Mesothelial cell of epicardium (in vitro differentiated cells): ENCODE measurements at places on chromosomes 13 and 19. TPM values are rescaled to one million over a fixed set of nuclear protein-coding genes. Genes with fewer than 3 reads are reported as not detected.
A peak's percentile ranks its signal among the peaks of the same experiment; 100 is the strongest.

DNA sequence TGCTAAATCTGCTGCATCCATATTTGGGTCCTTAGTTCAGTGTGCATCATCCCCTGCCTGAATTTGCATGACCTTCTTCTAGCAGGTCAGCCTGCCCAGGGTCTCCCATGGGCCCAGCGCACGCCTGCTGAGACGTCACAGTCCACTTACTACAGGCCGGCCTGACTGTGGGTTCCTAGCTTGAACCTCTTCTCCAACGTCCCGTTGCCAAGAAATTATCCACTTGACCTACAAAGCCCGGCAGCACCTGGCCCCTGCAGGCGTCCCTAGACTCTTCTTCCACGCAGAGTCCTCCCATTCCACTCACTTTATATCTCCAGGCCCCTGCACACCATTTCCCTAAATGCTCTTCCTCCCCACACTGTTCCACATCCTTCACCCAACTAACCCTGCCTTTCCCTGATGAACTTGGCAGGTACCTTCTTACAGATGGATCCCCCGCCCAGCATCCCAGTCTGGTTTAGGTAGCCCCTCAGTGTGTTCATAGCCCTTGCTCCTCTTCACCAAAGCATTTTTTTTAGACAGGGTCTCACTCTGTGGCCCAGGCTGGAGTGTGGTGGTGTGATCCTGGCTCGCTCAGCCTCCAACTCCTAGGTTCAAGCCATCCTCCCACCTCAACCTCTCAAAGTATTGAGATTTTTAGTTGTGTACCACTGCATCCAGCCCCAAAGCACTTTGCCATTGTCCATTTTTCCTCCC lies 155.0 kb upstream of the SOX1 start:
- no peak overlapping the region for H3K4me3 ChIP-seq
- DNase-seq, result peak; percentile 10
- H3K4me1 ChIP-seq, result peaks cover 6% of the 10 kb centered on the region
- H3K27me3 ChIP-seq, result peaks cover 45% of the 10 kb centered on the region
- H3K36me3 ChIP-seq, result no peaks in the 10 kb centered on the region
- no peak overlapping the region for H3K27ac ChIP-seq

DNA sequence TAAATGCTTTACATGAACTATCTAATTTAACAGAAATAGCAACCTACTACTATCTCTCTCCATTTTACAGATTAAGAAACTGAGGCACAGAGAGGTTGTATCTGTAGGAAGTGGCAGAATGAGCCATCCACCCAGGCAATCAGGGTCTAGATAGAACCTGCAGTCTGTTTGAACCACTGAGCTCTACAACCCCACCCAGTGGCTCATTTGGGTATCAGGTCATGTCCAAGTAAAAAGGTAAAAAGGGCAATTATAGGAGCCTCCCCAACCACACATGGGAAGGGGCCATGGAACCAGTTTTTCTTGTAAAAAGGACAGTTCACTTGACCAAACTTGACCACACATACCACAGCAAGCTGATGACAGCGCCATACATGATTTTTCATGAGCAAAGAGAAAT lies 92.9 kb upstream of the SGCG start:
- H3K27me3 ChIP-seq, result peaks cover 2% of the 10 kb centered on the region
- H3K36me3 ChIP-seq, result no peaks in the 10 kb centered on the region
- peaks cover 3% of the 10 kb centered on the region for H3K4me1 ChIP-seq
- H3K4me3 ChIP-seq, result no peak overlapping the region
- no peak for DNase-seq

DNA sequence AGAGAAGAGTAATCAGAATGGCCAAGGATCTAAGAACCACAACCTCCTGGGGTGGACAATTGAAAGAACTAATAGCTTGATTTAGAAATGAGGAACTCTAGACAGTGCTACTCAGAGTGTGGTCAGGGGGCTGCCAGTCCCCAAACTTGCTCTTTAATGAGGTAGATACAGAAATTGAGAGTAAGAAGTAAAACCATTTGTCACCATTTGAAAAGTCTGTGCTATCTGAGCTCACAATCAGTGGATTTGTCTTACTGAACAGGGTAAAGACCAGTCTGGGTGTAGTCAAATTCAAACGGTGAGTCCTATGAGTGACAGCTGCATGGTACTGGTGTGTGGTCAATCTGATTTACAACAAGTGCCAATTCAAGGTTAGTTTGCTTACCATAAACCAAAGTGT lies 118.9 kb downstream of the KL start:
- no peaks in the 10 kb centered on the region for H3K4me1 ChIP-seq
- H3K27ac ChIP-seq, result no peak overlapping the region
- no peak overlapping the region for H3K4me3 ChIP-seq
- no peak for DNase-seq
- H3K36me3 ChIP-seq, result peaks cover 28% of the 10 kb centered on the region
- H3K27me3 ChIP-seq, result no peaks in the 10 kb centered on the region

DNA sequence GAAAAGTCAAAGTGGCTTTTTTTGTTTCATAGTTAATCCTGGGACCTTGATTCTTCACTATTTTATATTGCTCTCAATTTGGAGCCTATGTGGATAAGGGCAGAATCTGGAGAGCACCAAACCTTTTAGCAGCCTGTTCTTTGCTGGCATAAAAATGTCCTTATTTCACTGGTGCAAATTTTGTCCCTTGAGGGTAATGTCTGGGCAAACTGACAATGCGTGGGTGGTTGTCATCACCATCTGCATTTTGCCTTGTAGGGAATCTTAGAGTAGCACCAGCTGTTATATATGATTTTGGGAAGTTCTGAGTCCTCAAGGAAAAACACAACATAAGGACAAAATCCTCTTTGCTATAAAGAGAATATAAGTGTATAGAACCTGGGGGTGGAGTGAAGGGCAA lies 336.9 kb upstream of the HTR2A start:
- no peaks in the 10 kb centered on the region for H3K36me3 ChIP-seq
- H3K4me1 ChIP-seq, result no peaks in the 10 kb centered on the region
- no peak for DNase-seq
- no peak overlapping the region for H3K27ac ChIP-seq
- no peaks in the 10 kb centered on the region for H3K27me3 ChIP-seq

- H3K36me3 ChIP-seq, result no peaks in the 10 kb centered on the region
- no peaks in the 10 kb centered on the region for H3K27me3 ChIP-seq
Measured at GRCh38 chr13:59721926-59722910, 441.5 kb downstream of the DIAPH3 start.

- peaks cover 5% of the 10 kb centered on the region for H3K36me3 ChIP-seq
- no peak for DNase-seq
- peaks cover 49% of the 10 kb centered on the region for H3K4me1 ChIP-seq
- H3K27me3 ChIP-seq, result peaks cover 37% of the 10 kb centered on the region
- H3K27ac ChIP-seq, result peak overlapping the region; percentile 95
- peak overlapping the region; percentile 39 for H3K4me3 ChIP-seq
Measured at GRCh38 chr19:13091400-13092157, 11.1 kb downstream of the LYL1 start.

DNA sequence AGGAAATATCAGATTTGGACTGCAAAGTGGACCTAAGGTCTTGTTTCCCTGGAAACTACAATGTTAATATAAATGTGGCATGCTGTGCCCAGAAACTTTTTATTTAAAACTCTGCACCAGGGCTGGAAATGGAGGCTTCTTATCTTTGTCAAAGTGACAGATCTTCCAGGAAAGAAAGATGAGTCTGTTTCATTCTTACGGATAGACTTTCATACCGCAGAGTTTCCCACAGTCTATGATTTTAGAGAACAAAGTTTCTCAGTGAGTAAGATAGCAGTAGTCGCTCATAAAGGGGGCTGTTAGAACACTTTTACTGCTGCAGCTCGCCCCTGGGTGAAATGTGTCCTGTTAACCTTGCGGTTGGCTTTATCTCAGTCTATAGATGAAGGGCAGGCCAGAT lies 6.7 kb downstream of the CLEC11A start:
- H3K27me3 ChIP-seq, result peaks cover 34% of the 10 kb centered on the region
- no peaks in the 10 kb centered on the region for H3K36me3 ChIP-seq
- H3K27ac ChIP-seq, result no peak overlapping the region
- DNase-seq, result no peak

GRCh38 chr19:2575734-2576481 lies 100.0 kb downstream of the GADD45B start:
- H3K4me3 ChIP-seq, result no peak overlapping the region
- H3K27ac ChIP-seq, result peak overlapping the region; percentile 87
- no peaks in the 10 kb centered on the region for H3K27me3 ChIP-seq

DNA sequence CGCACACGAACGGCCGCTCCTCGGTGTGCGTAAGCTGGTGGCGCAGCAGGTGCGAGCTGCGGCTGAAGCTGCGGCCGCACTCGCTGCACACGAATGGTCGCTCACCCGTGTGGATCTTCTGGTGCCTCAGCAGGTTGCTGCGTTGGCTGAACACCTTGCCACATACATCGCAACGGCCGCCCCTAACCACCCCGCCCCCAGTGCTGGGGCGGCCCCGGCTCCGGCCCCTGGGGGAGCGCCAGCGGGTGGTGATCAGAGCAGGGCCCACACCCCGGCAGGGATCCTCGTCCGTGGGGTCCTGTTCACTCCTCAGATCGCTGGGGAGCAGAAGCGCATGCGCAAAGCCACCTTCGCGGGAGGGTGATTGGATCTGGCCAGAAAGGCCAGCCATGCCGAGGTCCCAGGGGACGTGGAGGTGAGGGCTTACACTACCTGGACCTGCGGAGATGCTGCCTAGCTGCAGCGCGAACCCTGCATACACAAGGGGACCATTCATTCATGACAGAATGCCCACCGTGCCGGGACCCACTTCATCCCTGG lies 4.7 kb upstream of the UBE2M start:
- no peak overlapping the region for H3K27ac ChIP-seq
- H3K4me3 ChIP-seq, result no peak overlapping the region
- H3K27me3 ChIP-seq, result no peaks in the 10 kb centered on the region
- peaks cover 1% of the 10 kb centered on the region for H3K36me3 ChIP-seq
- no peak for DNase-seq

DNA sequence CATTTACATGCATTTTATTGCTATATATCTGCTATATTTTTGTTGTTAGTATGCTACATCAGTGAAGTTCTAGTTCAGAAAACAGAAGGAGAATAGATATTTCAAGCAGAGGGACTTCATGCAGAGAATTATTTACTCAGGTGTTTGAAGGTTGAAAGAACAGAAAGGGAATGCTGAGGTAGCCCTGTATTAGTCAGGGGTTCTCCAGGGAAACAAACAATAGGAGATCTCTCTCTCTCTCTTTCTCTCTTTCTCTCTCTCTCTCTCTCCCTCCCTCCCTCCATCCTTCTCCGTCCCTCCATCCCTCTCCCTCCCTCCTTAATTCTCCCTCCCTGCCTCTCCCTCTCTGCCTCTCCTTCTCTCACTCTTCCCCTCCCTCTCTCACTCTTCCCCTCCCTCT lies 114.3 kb upstream of the TDRD3 start:
- DNase-seq, result no peak
- peaks cover 33% of the 10 kb centered on the region for H3K4me1 ChIP-seq
- H3K36me3 ChIP-seq, result no peaks in the 10 kb centered on the region
- no peaks in the 10 kb centered on the region for H3K27me3 ChIP-seq

DNA sequence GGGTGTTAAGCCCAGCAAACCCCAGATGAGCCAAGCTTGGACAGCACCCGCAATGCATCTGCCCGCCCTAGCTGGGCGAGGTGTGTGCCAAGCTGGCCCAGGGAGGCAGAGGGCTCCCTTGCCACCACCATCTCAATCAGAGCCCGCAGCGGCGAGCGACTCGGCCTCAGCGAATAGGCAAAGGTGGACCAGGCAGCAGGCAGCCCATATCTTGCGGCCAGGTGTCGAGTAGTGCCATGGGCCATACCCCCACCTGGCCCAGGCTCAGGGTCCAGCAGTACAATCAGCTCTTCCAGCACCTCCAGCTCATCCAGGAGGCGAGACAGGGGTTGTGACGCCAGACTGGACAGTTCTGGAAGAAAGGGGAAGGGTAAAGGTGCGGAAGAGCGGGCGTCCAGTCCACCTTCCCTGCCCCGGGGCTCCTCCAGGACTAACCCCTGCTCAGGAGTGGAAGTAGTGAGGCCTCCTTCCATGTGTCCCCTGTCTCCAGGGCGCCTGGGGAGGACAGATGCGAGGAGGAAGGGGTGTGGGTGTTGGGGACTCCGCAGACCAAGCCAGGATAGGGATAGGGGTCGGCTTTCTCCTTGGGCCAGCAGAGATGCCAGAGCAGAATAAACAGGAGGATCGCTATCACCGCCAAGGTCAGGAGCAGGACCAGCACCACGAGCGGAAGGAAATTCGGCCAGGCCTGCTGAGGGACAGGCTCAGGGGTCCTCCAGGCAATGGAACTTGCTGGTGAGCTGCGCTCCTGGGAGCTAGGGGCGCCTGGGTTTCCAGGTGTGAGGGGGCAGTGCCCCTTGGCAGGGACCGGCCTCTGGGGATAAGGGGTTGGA lies 2.8 kb downstream of the IGFLR1 start:
- H3K36me3 ChIP-seq, result peaks cover 23% of the 10 kb centered on the region
- no peak for DNase-seq
- peak overlapping the region; percentile 49 for H3K4me3 ChIP-seq

GRCh38 chr13:76837801-76838200 lies 48.4 kb downstream of the KCTD12 start:
- no peak for DNase-seq
- H3K4me1 ChIP-seq, result peaks cover 15% of the 10 kb centered on the region
- no peak overlapping the region for H3K4me3 ChIP-seq
- H3K36me3 ChIP-seq, result no peaks in the 10 kb centered on the region
- no peaks in the 10 kb centered on the region for H3K27me3 ChIP-seq
- no peak overlapping the region for H3K27ac ChIP-seq

DNA sequence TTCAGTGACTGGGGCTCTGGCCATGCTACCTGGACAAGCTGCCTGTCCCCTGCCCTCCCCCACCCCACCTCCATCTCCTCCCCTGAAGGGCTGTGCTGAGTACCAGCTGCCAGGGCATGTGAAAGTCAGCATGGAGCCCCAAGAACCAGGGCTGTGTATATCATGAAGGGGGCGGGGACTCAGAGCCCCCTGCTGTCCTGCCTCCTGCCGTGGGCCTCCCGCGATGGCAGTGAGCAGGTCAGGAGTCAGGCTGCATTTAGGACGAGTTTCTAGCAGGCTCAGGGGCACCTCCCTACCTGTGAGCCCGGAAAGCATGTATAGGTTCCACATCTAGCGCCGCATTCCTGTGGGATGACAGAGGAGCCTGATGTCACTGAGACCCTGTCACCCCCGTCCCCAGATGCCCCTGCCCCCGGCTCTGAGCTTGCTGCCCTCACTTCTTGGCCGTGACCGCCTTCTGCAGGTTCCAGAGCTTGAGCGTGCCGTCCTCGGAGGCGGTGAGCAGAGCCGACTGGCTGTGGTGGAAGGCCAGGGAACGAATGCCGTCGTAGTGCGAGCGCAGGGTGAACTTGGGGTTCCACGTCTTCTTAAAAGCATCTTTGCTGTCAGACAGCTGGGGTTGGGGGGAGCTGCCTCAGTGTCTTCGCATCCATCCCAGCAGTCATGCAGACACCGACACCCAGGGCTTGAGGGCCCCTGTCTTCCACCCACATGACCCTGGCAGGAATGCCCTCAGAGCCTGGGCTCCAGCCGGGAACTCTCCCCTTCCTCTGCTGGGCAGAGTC lies 8.3 kb upstream of the PRKD2 start:
- H3K27me3 ChIP-seq, result no peaks in the 10 kb centered on the region
- DNase-seq, result no peak
- H3K4me1 ChIP-seq, result no peaks in the 10 kb centered on the region

The ZNF568 gene
- total RNA-seq, result 9.0 to 9.8 TPM (median 9.3 TPM) in 3 replicates

The FGF14 gene
- 0.02 TPM in 1 of 3 replicates, not detected in the others for total RNA-seq

The GIPR gene
- total RNA-seq, result 3.6 to 5.1 TPM (median 4.1 TPM) in 3 replicates

The C19orf81 gene
- 3.0 to 5.0 TPM (median 3.5 TPM) in 3 replicates for total RNA-seq

The SIAH3 gene
- 0.42 to 0.57 TPM (median 0.51 TPM) in 3 replicates for total RNA-seq
